Suppressor macrophage treated with lipopolysaccharide for 1 hour (primary cell): ENCODE measurements at places on chromosomes 13 and 19.
A peak's percentile ranks its signal among the peaks of the same experiment; 100 is the strongest.

GRCh38 chr19:46841458-46842083 is 9.1 kb downstream of the AP2S1 start:
- no peak for DNase-seq

DNA sequence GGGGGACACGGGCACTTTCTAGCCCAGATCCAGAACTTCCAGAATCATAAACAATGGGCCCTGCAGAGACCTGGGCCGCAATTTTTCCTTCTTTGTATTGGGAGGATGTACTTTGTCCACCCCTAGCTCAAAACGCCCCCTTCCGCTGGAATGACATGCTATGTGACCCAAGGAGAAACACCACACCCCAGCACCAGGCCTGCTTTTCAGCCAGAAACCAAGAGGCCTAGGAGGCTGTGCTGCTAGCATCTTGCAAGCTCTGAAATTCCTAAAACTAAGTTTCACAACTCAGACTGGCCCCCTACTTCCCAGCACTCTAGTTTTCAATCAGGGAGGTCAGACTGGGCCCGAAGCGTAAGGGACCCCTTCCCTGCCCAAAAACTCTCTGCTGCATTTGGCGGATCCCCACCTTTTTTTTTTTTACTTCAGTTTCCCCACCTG is 538 bp downstream of the LSM4 start:
- DNase-seq: peak; percentile 68

DNA sequence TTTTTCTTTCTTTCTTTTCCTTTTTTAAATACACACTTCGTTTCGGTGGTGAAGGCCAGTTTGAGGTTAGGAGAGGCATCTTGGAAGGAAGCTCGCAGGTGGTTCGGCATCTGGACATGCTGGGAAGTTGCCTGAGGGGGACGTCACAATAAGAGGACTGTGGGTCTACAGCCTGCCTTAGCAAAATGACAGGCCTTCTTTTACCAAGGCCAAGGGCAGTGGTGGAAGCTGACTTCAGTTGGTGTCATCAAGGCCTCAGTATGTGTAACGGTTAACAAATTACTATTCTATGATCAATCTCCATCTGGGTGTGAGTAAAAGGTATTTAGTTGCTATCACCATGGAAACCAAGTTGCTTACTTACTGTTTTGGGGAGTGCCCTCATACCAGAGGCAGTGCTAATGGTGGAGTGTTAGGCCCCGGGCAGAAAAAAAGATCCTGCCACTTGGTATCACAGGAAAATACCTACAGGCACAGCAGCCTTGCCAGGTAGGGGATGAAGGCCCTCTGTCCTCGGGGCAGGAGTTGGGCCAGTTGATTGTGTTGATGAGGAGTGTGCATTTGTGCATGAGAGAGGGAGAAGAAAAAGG is 10.3 kb downstream of the ACTN4 start:
- no peak for DNase-seq

DNA sequence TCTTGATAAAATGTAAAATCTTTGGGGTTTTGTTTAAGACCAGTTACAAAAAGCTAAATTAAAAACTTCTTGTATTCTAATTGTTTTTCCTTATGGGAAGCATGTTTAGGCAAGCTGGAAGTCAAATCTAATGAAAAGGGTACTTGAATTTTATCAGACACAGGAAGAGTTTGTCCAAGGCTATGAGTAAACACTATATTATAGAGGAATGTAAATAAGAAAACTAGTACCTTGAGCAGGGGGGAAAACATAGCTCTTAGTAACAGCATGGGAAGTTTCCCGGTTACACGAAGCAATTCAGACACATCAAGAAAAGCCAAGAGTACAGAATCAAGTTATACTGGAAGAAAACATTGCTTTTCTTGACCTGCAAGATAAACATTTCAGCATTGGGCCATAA is 19.8 kb upstream of the ZNF780A start:
- DNase-seq: no peak

- DNase-seq: no peak
These were observed 7.1 kb downstream of the LAMP1 start for GRCh38 chr13:113304121-113304520.
